Stimulated activated memory B cell treated with anti-CD40 and anti-IgM and Interleukin-4, amounts not matched to agents 10 μg/mL and 1 μg/mL and 100 μg/mL, for 72 hours (primary cell): ENCODE measurements at places on chromosomes 11 and 22.

DNA sequence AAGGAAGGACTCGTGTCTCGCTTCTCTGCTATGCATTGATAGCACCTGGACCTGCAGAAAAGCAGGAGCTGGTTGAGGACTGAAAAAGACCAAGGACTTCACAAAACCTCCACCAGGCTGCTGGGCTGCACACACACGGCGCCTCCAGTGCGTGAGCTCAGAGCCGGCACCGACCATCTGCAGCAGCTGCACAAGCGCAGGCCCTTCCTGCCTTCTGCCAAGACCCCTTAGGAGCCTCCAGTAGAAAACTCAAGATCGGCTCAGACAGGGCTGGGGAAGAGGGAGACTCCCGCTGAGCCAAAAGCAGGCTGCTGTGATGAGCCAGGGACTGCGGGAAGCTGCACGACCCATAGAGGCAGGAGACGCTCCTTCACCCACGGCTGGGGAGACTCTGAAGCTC, 70.9 kb downstream of the PHF21B start:
- no peak for ATAC-seq

- ATAC-seq: no peak
Measured at GRCh38 chr11:63920939-63921417, 4.0 kb upstream of the RCOR2 start.

DNA sequence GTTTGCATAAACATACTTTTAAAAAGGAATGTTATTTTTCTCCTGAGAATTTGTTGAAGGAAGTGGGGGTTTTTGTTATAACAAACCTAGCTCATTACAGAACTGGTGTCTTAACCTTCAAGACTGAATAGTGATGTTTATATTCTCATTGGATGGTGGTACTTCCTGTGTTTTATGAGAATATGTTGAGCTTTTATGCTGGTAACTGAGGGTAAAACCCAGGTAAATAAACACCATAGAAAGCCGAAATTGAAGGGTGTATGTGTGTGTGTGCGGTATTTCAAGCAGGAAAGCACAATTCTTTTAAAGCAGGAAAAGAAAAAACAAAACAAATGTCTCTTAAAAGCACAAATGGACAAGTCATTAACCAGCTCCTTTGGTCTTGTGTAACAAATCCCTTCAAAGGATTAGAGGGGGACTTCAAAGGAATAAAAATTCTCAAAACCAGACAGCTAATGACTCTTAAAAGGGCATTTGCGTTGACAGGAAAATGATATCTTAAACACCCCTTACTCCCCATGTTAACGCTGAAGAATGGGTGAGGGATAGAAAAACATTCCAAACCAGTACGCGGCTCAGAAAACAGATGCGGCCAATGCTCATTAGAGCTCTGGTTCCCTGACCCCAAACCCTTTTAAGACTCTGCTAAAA, 23.8 kb downstream of the LMO2 start:
- ATAC-seq: no peak

DNA sequence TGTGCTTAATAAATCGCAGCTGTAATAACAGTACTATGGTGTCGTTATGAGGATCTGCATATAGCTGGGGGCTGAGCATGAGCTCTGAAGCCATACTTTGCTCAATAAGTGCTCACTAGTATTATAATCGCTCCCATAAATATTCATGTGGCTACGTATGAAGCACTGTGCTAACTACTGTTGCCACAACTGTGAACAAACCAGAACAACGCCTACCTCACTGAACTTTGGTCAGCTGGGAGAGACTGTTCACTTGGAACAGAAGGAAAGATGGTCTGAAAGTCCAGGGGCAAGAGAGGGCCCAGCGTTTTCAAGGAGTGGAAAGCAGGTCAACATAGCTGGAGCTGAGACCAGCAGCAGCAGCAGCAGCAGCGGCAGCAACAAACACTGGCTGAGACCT, 141.6 kb downstream of the EFCAB6 start:
- no peak for ATAC-seq

- ATAC-seq: no peak
Measured at GRCh38 chr11:22666688-22667439, 453 bp downstream of the GAS2 start.

GRCh38 chr11:78323363-78323762, 94.3 kb downstream of the GAB2 start:
- peak; percentile 79 for ATAC-seq

GRCh38 chr11:123977731-123978347, at the start of gene OR10S1:
Gene OR10S1, minus strand, starts transcription at chr11:123977781. Its CDS starts 117 bp downstream, at chr11:123977664.
- ATAC-seq: no peak

GRCh38 chr11:128476049-128476448, 111.3 kb downstream of the ETS1 start:
- no peak for ATAC-seq

- no peak for ATAC-seq
Measured at GRCh38 chr22:35620624-35621251, 3.6 kb upstream of the MB start.

- ATAC-seq: no peak
Measured at GRCh38 chr22:47010211-47010610, 247.8 kb downstream of the TBC1D22A start.

DNA sequence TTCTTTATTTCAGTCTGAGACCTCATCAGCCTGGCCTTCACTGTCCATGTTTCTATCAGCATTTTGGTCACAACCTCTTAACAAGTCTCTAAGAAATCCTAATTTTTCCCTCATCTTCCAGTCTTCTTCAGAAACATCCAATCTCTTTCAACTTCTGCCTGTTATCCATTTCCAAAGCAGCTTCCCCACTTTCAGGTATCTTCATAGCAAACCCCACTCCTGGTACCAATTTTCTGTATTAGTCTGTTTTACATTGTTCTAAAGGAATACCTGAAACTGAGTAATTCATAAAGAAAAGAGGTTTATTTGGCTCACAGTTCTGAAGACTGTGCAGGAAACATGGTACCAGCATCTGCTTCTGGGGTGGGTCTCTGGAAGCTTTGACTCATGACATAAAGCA, 8.1 kb upstream of the OR6X1 start:
- no peak for ATAC-seq

GRCh38 chr11:57249384-57250319, 12.6 kb upstream of the APLNR start:
- peak; percentile 49 for ATAC-seq

GRCh38 chr11:91906871-91907624, 317.6 kb upstream of the FAT3 start:
- no peak for ATAC-seq

GRCh38 chr11:22878604-22879003, 18.3 kb upstream of the CCDC179 start:
- no peak for ATAC-seq

- no peak for ATAC-seq
Measured at GRCh38 chr22:37290737-37291136, 8.4 kb downstream of the CYTH4 start.

GRCh38 chr22:43946384-43946667, 8.9 kb upstream of the SAMM50 start:
- no peak for ATAC-seq

DNA sequence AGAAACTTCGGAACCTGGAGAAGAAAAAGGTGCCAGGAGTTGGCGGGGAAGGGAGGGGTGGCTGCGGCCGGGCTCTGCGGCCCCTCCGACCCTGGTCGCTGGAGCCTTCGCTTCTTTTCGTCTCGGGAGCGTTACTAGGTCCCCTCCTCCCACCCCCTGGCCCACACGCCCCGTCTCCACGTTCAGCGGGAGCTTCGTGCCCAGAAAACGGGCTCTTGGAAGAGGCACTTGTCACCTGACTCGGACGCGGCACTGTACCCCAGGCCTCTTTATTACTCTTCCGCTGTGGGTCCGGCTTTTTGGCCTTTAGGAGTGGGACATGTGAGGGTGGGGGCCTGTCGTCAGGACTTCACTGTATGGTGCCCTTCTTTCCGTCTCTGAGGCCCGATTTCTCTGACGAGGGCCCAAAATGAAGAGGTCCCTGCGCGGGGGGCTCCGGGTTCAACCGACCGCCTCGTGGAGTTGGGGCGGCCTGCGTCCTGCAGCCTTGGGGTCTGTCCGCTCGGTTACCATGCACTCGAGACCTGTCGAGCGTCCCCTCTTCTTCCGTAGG, 1.2 kb downstream of the CAPRIN1 start:
- peak; percentile 0 for ATAC-seq

GRCh38 chr11:126973051-126973450, 27.5 kb downstream of the KIRREL3 start:
- no peak for ATAC-seq

GRCh38 chr11:123179586-123179985, 15.5 kb downstream of the CLMP start:
- no peak for ATAC-seq

DNA sequence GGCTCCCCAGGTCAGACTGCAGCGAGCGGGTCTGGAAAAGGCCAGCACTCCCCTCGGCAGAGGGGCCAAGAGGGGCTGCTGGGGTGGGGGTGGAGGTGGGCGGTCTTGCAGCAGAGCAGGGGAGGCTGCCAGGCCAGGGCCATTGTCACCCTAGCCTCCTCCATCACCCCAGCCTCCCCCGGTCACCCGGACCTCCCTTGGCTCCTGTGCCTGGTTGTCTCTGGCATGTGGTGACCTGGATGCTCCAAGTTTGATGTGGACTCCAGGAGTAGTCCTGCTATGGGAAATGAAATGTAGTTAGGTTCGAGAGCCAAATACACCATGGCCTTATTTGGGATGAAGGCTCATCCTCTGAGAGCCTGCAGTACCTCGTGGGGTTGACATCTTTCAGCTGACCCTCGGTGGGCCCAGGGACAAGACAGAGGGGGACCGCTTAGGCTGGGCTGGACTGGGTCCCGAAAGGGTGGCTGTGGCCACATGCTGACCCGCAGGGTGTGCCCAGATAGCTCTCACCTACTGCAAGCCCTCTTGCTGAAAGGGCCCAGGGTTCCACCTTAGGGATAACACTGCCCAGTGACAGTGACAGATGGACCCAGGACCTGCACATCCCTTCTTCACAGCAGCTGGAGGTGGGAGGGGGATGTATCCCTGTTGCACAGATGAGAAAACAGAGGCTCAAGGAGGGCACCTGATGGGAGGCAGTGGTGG, 24.1 kb downstream of the MRGPRD start:
- ATAC-seq: peak; percentile 25

DNA sequence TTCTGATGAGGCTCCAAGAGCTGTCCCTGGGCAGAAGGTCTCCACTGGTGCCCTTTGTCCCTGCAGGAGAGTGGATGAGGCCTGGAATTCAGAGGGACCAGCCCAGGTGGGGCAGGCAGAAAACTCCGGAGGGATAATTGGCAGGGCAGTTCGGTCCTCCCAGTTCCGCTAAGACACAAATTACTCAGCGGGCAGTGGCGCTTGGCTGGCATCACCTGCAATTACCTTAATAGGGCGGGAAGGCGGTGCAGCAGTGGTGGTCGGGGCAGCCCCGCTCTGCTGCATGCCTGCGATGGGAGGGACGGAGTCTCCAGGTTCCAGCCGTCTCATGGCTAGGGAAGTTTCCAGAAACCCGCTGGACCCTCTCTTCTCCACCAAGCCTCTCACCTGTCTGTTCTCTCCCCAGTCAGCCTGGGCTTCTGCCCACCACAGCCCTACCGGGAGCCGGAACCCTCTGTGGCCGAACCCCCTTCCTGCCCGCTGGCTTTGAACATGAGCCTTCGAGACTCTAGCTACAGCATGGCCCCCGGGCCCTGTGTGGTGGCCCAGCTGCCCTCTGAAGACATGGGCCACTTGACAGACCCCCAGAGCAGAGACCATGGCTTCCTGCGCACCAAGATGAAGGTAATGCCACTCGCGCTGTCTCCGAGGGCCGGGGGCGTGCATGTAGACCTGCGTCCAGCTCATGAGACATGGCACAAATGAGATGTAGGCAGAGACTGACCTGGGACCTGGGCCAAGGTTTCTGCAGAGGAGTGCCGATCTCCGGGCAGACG, 7.0 kb downstream of the OVOL1 start:
- no peak for ATAC-seq

DNA sequence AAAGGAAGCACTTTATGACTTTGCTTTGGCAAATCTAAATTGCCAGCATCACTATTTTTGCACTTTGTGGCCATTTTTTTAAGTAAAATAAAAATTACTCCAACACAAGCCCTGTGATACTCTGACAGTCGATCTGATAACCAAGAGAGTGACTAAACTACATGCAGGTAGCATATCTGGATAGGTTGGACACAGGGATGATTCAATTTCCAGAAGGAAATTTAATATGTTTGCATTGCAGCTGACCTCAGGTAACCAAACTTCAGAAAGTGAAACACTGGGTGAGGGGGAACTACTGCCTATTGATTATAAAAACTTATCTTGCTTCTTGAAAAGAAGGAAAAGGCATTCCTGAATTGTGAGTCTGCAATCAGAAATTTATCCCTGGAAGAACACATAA, 13.9 kb downstream of the OR5B3 start:
- ATAC-seq: no peak

DNA sequence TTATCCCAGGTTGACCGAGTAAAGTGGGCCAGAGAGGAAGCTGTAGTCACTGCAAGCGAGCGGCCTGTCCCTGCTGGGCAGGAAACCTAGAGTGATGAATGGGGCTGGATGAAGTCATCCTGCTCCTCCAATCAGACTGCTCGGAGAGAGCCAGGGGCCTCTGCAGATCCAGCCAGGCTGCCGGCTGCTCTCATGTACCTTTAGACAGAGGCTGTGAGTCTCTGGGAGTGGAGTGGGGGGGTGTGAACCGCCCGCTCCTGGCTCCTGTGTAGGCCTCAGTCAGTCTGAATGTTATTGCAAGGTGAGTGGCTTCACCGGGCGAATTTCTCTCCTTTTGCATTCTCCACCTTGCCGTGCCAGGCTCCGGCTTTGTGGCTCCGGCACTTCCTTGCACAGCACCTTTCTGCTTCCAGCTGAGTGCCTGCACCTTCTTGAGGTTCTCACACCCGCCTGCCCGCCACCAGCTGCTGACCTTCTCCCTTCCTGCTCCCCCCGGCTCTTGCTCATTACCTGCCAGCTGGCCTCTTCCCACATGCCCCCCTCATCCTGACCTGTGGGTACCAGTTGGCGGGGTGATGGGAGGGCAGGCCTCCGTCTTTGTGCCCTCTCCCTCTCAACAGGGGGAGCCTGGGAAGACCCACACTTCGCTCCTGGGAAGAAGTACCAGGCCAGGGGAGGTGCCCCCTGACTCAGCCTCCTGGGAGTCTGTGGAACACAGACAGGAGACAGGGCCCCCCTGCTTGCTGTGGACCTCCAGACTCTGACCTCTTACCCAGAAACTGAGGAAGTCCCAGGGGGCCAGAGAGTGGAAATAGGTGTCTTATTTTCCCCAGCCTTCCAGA, 79.9 kb downstream of the GRAMD1B start:
- ATAC-seq: no peak

- ATAC-seq: no peak
Measured at GRCh38 chr22:46079093-46079860, 71.0 kb upstream of the PPARA start.

GRCh38 chr11:110645253-110645652, 67.0 kb downstream of the ARHGAP20 start:
- ATAC-seq: no peak
